Cardiac atrium fibroblast (primary cell): ENCODE measurements at places on chromosomes 11 and 22. TPM values are rescaled to one million over a fixed set of nuclear protein-coding genes. Genes with fewer than 3 reads are reported as not detected.

MRGPRX4 gene
- total RNA-seq, result not detected in 2 replicates

DUSP8 gene
- total RNA-seq, result 0.32 and 0.72 TPM in 2 replicates

CFAP300 gene
- total RNA-seq, result 10.0 and 10.8 TPM in 2 replicates

DDB1 gene
- 207 and 209 TPM in 2 replicates for total RNA-seq

RTN4RL2 gene
- 1.1 TPM in 1 of 2 replicates, not detected in the other for total RNA-seq

POTEH gene
- not detected in 2 replicates for total RNA-seq

B4GALNT4 gene
- 2.3 and 7.1 TPM in 2 replicates for total RNA-seq

SHANK3 gene
- 1.4 and 2.4 TPM in 2 replicates for total RNA-seq

PANX3 gene
- not detected in 2 replicates for total RNA-seq

PTDSS2 gene
- 36.3 and 40.8 TPM in 2 replicates for total RNA-seq

CELSR1 gene
- 2.3 and 5.5 TPM in 2 replicates for total RNA-seq

APOA4 gene
- not detected in 2 replicates for total RNA-seq

NXPE4 gene
- not detected in 2 replicates for total RNA-seq

UBQLNL gene
- total RNA-seq, result 0.36 TPM in 1 of 2 replicates, not detected in the other

APLNR gene
- 0.65 and 1.4 TPM in 2 replicates for total RNA-seq

OR51S1 gene
- not detected in 2 replicates for total RNA-seq

SLC22A25 gene
- not detected in 2 replicates for total RNA-seq

RFPL1 gene
- total RNA-seq, result not detected in 2 replicates

PSMC3 gene
- 117 and 138 TPM in 2 replicates for total RNA-seq

GPR83 gene
- total RNA-seq, result not detected in 2 replicates

AIFM3 gene
- not detected in 2 replicates for total RNA-seq

FAM180B gene
- total RNA-seq, result not detected in 2 replicates

FLRT1 gene
- total RNA-seq, result under 0.01 and 1.1 TPM in 2 replicates

SAA4 gene
- not detected in 2 replicates for total RNA-seq

LSP1 gene
- total RNA-seq, result 8.7 and 35.7 TPM in 2 replicates

RIN1 gene
- total RNA-seq, result 12.8 and 30.0 TPM in 2 replicates

SLC37A4 gene
- 6.6 and 10.5 TPM in 2 replicates for total RNA-seq

OR51B5 gene
- total RNA-seq, result not detected in 2 replicates

KDM4E gene
- not detected in 2 replicates for total RNA-seq

RIMBP3B gene
- total RNA-seq, result 0.16 TPM in 1 of 2 replicates, not detected in the other

DERL3 gene
- total RNA-seq, result under 0.01 and 0.16 TPM in 2 replicates

CCDC73 gene
- not detected in 2 replicates for total RNA-seq

PHF21B gene
- total RNA-seq, result not detected in 2 replicates
